ENCODE measurements at places on chromosomes 7 and 10. TPM values are rescaled to one million over a fixed set of nuclear protein-coding genes. Genes with fewer than 3 reads are reported as not detected.

DNA sequence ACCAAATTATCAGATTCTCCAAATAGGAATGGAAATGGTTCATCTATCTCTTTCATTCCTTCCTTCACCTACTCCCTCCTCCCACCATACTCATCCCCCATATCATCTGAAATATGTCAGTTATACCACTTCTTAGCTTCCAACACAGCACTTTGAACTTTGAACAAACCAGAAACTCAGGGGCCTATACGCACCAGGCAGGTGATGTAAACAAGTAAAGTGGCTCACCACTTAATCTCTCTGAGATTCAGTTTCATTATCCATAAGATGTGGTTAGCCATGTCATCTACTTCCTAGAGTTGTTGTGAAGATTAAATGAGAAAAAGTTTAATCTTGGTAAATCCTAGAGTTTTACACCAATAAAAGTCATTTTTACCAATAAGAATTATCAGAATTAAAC is 65.9 kb upstream of the LRRN3 start:
- H3K4me3 ChIP-seq, result no peak overlapping the region
- DNase-seq, result no peak

DNA sequence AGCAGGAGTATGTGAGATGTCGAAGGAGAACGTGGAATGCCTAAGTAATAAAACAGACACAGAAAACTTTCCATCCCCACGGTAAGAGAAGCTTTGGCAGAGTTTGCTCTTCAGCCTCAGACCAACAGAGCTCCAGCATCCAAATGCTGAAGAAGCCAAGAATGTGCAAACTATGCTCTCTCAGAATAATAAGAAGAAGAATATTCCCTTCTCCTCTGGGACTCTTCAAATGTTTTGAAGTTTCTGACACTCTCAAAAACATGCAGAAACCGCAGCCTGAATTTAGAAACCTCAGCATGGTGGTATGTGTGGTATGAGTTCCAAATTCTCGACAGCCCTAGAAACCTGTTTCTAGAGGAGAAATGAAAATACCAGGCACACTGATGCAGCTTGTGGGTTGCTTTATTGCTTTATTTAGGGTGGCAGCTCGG is 113.3 kb downstream of the KCNMA1 start:
- DNase-seq, result no peak
- no peaks in the 10 kb centered on the region for H3K27me3 ChIP-seq
- no peaks in the 10 kb centered on the region for H3K4me1 ChIP-seq
- no peaks in the 10 kb centered on the region for H3K36me3 ChIP-seq
- H3K4me3 ChIP-seq, result no peak overlapping the region
- no peak overlapping the region for H3K27ac ChIP-seq

DNA sequence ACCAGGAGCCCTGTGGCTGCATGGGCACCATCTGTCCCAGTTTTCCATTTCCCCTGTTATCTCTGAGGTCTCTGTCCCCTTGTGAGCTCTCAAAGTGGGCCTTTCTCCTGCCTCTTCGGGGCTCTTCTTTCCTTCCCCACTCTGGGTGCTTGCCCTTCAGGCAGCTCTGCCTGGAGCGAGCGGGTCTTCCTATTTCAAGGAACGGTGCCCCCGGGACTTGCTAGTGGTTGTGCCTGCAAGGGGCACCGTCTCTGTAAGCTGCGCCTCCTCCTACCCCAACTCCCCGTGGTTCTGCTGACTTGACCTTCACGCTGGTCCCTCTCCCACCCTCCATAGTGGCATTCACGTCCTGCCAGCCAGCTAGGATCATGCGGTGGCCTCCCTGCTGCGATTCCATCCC is 110.1 kb downstream of the DOCK1 start:
- H3K27me3 ChIP-seq, result no peaks in the 10 kb centered on the region
- no peak overlapping the region for H3K4me3 ChIP-seq
- no peak overlapping the region for H3K27ac ChIP-seq
- H3K4me1 ChIP-seq, result peaks cover 10% of the 10 kb centered on the region
- H3K36me3 ChIP-seq, result no peaks in the 10 kb centered on the region
- DNase-seq, result no peak

DNA sequence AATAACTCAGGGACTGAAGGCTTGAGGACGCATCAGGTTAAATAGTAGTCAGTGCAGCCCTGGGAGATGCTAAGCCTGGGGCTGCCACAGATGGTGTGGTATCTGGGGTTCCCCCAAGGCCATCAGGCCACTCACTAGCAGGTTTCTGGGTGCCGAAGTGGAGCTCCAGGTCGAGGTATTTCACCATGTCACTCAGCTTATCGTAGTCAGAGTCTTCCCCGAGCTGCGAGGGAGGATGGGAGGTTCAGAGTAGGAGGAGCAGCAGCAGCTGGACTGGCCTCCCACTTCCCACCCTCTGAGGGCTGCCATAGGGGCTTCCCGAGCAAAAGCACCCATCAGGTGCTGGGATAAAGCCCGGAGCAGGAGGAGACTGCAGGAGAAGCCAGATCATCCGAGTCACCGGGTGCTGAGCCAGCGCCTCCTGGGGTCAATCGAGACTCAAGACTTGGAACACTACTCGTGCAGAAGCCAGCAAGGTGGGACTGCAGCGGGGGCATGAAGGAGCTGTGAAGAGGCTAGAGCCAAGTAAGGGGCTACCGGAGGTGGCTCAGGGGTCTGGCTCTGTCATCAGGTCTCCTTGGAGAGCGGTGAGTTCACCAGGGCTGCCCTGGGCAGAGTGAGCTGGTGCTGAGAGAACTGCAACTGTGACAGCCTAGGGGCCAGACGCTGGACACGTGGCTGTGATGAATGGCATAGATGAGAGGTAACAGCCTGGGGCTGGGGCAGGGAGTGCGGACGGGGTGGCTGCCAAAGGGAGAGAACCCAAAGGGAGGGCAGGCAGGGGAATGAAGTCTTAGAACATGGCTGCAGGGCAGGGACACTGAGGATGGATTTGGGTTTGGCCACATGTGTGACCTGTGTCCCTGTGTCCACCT is 45.3 kb downstream of the GRID2IP start:
- no peaks in the 10 kb centered on the region for H3K27me3 ChIP-seq
- no peak for DNase-seq
- H3K4me3 ChIP-seq, result no peak overlapping the region

- peaks cover 10% of the 10 kb centered on the region for H3K4me1 ChIP-seq
- no peak overlapping the region for H3K4me3 ChIP-seq
- H3K27ac ChIP-seq, result no peak overlapping the region
These were observed 43.9 kb downstream of the DOCK4 start for GRCh38 chr7:112162142-112162766.

DNA sequence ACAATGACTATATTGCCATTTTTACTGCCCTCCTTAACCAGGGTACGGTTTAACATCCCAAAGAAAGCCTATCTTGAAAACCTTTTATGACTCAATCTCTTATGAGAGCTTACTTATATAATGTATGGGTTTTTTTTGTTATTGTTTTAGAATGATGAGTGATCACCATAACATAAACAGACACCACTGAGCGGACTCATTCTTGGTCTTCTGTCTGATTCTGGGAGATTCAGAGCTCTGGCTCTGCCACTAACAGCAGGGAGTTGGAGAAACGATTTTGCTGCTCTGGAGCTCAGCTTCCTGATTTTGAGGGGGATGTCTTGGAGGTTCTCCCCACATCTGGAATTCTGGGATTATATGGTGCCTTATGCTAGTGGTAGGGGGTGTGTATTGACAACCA is 244.1 kb downstream of the FRMD4A start:
- H3K36me3 ChIP-seq, result no peaks in the 10 kb centered on the region
- H3K27ac ChIP-seq, result no peak overlapping the region
- no peak overlapping the region for H3K4me3 ChIP-seq
- no peaks in the 10 kb centered on the region for H3K27me3 ChIP-seq
- DNase-seq, result no peak
- H3K4me1 ChIP-seq, result no peaks in the 10 kb centered on the region

The LRRC4 gene
- total RNA-seq, result 4.7 TPM

The C7orf57 gene
- total RNA-seq, result not detected

The C7orf33 gene
- total RNA-seq, result not detected

- H3K36me3 ChIP-seq, result no peaks in the 10 kb centered on the region
- no peak overlapping the region for H3K27ac ChIP-seq
- H3K4me3 ChIP-seq, result no peak overlapping the region
- H3K27me3 ChIP-seq, result no peaks in the 10 kb centered on the region
These were observed 6.5 kb upstream of the CRHR2 start for GRCh38 chr7:30688718-30689221.

- no peak overlapping the region for H3K4me3 ChIP-seq
- H3K27me3 ChIP-seq, result no peaks in the 10 kb centered on the region
- no peak overlapping the region for H3K27ac ChIP-seq
These were observed 26.7 kb downstream of the ZNF277 start for GRCh38 chr7:112233048-112233697.

The ANKRD61 gene
- 0.52 TPM for total RNA-seq

- H3K36me3 ChIP-seq, result no peaks in the 10 kb centered on the region
- H3K4me3 ChIP-seq, result no peak overlapping the region
- H3K4me1 ChIP-seq, result peaks cover 1% of the 10 kb centered on the region
- no peak overlapping the region for H3K27ac ChIP-seq
These were observed 73.8 kb downstream of the CCDC6 start for GRCh38 chr10:59832506-59832905.

The OPN4 gene
- total RNA-seq, result not detected

- no peak for DNase-seq
- H3K27ac ChIP-seq, result no peak overlapping the region
- no peaks in the 10 kb centered on the region for H3K36me3 ChIP-seq
These were observed 17.5 kb upstream of the BAG3 start for GRCh38 chr10:119633538-119634218.

The NAT16 gene
- total RNA-seq, result not detected

DNA sequence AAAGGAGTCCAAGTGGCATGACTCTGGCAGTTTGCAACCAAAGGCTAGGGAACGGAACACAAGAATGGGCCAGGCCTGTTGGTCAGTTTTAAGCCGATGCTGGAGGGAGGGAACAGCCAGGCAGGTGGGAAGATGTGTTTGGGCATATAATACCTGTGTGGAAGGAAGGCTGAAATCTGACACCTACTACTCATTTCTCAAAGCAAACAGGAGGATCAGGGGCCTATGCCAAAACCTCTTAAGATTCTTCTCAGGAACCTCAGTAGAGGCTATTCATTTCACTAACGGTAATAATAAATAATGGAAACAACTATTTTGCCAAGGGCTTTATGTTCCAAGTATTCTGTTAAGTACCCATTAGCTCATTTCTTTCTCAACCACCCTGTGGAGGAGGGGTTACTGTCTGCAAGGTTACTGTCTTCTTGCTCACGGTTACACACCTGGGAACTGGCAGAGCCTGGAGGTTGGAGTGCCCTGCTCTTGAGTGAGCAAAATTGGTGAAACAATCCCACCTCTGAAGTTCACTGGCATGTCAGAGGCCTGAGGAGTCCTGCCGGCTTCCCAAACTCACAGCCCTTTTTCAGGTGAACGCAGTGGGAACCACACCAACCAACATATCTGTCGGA is 35.5 kb downstream of the GOT1 start:
- no peak for DNase-seq
- no peaks in the 10 kb centered on the region for H3K27me3 ChIP-seq
- no peak overlapping the region for H3K4me3 ChIP-seq
- no peaks in the 10 kb centered on the region for H3K4me1 ChIP-seq

DNA sequence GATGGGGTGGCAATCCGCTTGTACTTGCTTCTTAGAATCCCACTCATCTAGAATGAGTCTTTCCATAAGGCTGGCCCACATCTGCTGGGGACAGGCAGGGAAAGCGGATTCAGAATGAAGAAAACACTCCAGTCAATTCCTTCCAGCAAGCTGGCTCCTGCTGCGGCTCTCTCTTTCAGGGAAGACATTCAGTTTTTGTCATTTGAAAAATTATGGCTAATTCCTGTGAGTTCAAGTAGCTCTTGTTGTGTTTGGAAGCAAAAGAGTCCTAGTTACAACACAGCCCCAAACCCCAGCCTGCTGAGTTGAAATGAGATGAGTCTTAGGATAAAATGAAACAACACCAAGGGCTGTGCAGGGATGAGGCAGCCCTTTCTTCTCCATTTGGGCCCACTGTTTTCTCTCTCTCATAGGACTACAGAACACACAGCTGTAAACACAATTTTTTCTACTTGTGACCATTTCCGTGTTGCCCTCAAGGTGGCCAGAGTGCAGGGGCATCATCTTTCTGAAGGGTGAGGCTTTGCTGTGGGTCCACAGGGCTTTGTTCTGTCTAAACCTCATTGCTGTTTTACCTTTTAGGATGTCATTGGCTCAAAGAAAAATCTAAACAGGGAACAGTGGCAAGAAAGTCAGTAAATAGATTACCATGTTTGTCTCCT is 90.8 kb upstream of the EEPD1 start:
- H3K4me1 ChIP-seq, result peaks cover 6% of the 10 kb centered on the region
- no peak overlapping the region for H3K27ac ChIP-seq
- H3K27me3 ChIP-seq, result no peaks in the 10 kb centered on the region
- no peak overlapping the region for H3K4me3 ChIP-seq
- no peak for DNase-seq
- no peaks in the 10 kb centered on the region for H3K36me3 ChIP-seq

DNA sequence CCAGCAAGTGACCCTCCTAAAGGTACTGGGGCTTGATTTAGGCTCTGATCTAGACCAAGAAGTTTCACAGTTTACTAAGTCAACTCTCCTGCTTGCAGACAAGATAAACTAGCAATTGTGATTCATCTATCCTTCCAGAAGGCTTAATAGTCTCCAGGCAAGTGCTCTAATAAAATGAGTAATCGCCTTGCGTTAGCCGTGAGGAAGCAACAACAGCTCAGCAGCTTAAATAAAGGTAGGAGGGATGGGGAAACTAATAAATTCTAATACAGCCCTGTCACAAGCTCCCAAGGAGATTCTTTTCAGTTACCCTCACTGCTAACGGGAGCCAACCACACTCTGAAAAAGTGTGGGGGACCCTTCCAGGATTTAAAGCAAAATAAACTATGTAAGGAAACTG is 48.4 kb downstream of the FRMD4A start:
- no peak for DNase-seq
- no peak overlapping the region for H3K27ac ChIP-seq
- H3K27me3 ChIP-seq, result no peaks in the 10 kb centered on the region
- H3K4me1 ChIP-seq, result no peaks in the 10 kb centered on the region
- no peak overlapping the region for H3K4me3 ChIP-seq
- no peaks in the 10 kb centered on the region for H3K36me3 ChIP-seq

The OR6V1 gene
- total RNA-seq, result not detected

DNA sequence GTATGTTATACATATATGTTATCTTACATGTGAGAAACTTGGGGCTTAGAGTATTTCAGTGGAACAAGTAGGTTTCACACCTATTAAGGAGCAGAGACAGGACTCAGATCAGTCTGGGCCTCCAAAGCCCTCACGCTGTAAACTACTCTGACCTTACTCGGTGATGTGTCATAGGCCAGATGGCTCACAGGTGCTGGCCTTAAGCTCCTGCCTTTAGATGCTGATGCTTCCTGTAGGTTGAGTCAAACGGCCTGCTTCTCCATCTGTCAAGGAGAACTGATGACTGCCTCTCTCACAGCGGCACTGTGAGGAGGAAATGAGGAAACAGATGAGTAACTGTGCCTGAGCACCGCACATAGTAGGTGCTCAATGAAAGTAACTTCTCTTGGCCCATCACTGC is 312.6 kb upstream of the COBL start:
- no peaks in the 10 kb centered on the region for H3K4me1 ChIP-seq
- no peaks in the 10 kb centered on the region for H3K36me3 ChIP-seq
- no peaks in the 10 kb centered on the region for H3K27me3 ChIP-seq
- H3K27ac ChIP-seq, result no peak overlapping the region

GRCh38 chr10:22894714-22895113 is 33.1 kb upstream of the ARMC3 start:
- H3K4me3 ChIP-seq, result no peak overlapping the region
- no peak for DNase-seq
- no peaks in the 10 kb centered on the region for H3K27me3 ChIP-seq
- no peak overlapping the region for H3K27ac ChIP-seq
- H3K36me3 ChIP-seq, result no peaks in the 10 kb centered on the region
- no peaks in the 10 kb centered on the region for H3K4me1 ChIP-seq

All from adrenal gland (tissue), 19 donors.